Bronchial epithelial cell (primary cell): ENCODE measurements at places on chromosomes 2 and 18.

DNA sequence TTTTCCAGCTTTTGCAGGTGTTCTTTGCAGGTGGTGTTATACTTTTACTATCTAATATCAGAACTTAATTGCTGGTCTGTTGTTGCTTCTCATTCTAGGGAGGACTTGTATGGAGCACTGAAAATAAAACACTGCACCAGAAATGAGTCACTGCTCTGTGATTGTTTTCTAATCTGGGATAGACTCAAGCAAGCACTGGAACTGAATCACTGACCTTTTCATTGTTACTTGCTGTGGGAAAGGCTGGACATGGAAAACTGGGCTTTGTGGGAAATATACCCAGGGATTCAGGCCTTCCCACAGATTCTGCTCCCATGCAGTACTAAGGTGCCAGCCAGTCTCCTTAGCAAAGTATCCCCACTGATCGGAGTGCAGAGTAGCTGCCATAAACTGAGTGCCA is 470.0 kb upstream of the GCFC2 start:
- DNase-seq, result peak; percentile 21

- DNase-seq, result no peak
These were observed 82.6 kb upstream of the SLC8A1 start for GRCh38 chr2:40534528-40534927.

DNA sequence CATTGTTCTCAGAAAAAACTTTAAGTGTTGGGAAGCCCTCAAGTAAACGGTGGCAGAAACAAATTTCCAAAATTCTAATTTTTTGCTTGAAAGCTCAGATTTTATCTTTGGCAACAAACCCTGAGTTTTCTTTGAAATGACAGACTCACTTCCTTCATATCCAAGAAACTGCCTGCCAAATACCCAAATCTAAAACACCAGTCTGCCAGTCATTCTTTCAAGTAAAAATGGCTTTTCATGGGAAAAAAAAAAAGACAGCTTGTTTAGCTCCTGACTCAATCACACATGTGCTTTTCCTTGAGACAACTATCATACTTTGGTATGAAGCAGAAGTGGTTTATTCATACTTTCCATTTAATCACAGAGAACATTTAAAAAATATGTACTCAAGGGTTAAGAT is 40.6 kb upstream of the CSRNP3 start:
- no peak for DNase-seq

DNA sequence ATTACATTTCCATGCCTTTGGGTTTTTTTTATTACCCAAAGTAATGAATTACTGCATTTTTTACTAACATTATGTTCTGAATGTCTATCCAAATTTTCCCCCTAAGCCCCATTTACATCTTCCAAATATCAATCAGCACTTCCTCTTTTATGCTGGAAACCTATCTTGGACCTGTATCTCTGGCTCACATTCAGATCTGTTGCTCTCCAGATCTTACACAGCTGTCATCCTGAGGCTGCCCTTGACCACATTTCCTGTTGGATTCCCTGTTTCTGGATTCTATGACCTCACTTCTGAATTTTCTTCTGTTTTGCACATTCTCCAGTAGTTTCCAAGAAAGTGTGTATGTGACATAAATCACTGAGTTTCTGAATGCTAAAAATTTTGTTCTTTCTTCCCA is 146.7 kb downstream of the PDE1A start:
- DNase-seq, result no peak

DNA sequence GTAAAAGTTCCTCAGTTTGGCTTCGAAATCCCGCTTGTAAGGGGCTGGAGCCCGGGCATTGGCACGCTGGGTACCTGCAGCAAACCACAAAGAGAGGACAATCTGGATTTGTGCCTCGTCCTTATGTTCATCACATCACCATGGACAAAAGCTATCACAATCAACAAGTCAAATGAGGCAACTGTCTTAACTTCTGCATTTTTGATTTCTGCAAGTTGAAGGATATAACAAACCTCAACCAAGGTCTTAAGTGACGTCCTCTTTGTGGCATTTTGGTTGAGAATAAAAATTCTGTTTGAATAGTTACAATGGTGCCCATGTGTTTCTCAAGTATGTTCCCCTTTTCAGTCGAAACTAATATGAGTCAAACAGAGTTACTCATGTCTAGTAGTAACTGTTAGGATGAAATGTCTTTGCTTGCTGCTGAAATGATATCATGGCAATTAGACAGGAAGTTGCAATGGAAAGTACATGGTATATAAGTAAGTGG is 70.8 kb upstream of the STK17B start:
- DNase-seq, result peak; percentile 96

DNA sequence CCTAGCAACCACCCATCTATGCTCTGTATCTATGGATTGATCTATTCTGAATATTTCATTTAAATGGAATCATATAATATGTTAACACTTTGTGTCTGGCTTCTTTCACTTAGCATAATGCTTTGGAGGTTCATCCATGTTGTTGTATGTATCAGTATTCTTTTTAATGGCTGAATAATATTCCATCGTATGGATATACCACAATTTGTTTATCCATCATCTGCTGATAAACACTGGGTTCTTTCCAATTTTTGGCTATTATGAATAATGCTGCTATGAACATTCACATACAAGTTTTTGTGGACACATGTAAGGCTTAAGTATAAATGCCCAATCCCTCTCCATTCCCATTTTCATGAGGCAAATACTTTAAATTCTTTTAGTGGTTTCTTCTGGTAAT is 52.9 kb downstream of the MRPL33 start:
- no peak for DNase-seq

- no peak for DNase-seq
These were observed 14.8 kb downstream of the KLHL29 start for GRCh38 chr2:23399674-23400261.

DNA sequence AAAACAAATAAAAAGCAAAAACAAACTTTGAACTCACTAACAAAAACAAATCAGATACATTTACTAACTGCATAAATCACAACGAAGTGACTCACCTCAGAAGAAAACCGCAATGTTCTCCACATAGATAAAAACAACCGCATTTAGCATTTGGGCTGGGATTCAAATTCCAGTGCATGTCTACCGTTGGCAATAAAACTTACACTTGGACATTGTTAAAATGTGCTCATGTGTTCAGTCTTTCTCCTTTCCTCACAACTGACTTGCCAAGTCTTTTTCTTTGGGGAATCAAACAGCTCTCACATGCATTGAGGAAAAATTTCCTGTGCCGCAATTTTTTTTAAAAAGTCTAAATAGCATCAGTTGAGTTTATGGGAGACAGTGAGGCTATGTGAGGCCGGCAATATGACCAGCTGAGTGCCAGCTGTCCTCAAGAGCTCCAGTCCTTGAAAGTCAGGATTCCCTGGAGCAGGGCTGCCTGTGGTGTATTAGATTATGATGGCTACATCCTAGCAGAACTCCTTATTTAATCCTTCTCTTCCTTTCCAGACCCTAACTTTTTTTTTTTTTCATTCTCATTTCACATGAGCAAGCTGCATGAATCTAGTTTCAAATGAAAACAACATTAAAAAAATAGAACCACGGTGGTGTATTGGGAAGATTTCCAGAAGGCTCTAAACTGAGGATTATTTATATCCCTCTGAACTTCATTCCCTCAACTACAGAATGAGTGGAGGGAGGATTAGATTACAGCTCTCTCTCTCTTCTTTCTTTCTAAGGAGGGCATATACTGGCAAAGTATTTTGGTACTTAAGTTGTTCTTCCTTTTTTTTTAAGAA is 70.2 kb upstream of the MEIS1 start:
- no peak for DNase-seq

- no peak for DNase-seq
These were observed 5.9 kb upstream of the RAX start for GRCh38 chr18:59279193-59279592.

DNA sequence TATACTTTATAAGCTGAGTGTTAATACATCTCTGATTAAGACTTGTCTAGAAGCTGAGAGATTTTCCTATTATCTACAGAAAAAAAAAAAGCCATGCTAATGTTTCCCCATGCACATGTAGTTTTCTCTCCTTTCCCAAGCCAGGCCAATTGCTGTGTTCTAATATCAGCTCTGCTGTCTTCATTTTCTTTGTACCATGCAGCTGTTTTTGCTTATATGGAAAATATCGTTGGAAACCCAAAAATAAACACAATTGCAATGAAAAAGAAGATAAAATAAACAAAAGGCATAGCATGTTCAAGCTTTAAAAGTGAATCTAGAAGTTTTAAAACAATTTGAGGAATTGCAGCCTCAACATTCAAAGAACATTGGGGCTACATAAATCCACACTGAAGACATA is 817.4 kb upstream of the ACVR2A start:
- no peak for DNase-seq

DNA sequence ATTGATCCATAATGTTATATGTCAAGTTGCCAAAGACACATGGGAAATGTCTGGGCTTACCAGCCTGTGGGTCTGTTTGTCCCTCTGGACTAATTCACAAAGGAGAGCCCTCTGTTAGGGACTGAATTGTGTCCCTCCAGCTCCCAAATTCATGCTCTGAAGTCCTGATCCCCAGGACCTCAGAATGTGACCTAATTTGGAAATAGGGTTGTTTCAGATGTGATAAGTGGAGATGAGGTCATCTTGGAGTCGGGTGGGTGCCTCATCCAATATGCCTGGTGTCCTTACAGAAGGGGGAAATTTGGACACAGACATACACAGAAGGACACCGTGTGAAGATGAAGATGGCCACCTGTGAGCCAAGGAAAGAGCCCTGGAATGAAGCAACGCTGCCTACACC is 41.4 kb upstream of the ROCK2 start:
- no peak for DNase-seq
